Left ventricle myocardium superior (tissue), 1 donor: ENCODE measurements at places on chromosomes 4 and X. TPM values are rescaled to one million over a fixed set of nuclear protein-coding genes. Genes with fewer than 3 reads are reported as not detected.

The ARMCX1 gene
- total RNA-seq, result 26.5 TPM

The SPANXN4 gene
- total RNA-seq, result not detected

DNA sequence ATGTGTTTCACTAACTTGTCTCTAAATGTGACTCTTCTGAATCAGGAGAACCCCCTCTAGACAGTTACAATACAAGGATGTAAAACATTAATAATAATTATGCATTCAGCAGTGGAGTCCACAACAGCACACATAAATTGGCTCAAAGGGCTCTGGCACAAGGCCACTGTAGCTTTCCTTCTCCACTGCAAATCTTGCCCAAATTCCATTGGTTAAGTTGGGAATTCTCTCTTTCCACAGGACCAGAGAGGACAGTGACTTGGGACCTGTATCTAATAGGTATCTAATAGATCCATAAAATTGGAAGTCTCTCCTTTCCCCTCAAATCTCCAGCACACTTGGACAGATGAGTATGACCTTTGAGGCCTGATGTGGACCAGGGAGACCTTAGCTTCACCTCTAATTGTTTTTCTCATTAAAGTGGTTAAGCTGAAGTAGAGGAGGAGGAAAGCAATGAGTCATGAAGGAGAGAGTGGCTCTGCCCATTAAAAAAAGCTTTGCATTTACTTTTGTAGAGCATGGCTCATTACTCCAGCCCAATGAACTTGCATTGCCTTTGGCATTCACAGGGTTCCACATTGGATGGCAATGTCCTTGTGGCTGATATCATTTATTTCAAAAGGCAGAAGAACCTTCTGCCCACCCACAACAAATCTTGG lies 72.3 kb upstream of the SH3RF1 start:
- no peak for DNase-seq

GRCh38 chrX:105460376-105460775 lies 239.9 kb upstream of the TEX13A start:
- DNase-seq, result no peak
